ENCODE measurements at places on chromosomes 5 and 9. TPM values are rescaled to one million over a fixed set of nuclear protein-coding genes. Genes with fewer than 3 reads are reported as not detected.
A peak's percentile ranks its signal among the peaks of the same experiment; 100 is the strongest.

- no peak for DNase-seq
Measured at GRCh38 chr5:80105698-80106439, 70.7 kb downstream of the THBS4 start.

- DNase-seq = no peak
Measured at GRCh38 chr9:101254733-101255433, 129.9 kb downstream of the BAAT start.

GRCh38 chr5:6069496-6070185, 308.7 kb downstream of the MED10 start:
- no peak for DNase-seq

Gene PTCD2
- 27.3 TPM for total RNA-seq

GRCh38 chr5:122114501-122114900, 14.8 kb upstream of the ZNF474 start:
- DNase-seq = no peak

- no peak for DNase-seq
Measured at GRCh38 chr5:73558950-73559349, 6.5 kb downstream of the ANKRA2 start.

DNA sequence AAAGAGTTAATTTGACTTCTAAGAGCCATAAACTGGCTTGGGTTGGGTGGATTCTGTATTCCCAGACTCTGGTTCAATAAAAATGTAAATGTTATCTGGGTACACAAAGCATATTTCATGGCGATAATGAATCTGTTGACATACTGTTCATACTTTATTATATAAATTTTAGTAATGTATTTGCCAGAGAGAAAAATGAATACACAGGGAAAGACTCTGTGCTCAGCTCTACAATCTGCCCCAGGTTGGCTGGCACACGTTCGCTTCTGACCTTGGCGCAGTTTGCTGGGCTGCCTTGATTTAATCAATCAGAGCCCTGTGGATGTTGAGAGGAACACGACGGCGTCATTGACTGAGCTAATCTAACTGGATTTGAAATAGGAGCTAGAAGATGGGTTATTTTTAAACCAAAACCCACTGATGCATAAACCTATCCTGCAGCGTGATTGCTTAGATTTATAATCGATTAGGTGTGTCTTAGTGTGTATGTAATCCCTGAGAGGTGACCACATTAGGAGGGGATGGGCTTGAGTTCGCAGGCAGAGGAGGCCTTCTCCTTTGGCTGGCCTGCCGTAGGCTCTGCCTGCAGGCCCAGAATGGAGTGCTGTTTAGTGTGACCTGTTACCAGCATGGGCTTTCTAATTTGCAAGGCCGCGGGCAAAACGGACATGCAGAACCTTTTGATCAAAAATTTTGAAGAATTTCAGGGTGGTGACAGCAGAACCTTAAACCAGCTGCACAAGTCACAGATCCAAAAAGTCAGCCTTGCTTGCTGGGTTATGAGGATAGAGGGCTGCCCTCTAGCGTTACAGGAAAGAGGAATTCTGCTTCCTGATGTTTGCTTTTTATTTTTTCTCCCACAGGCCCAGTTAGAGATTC, 3.9 kb upstream of the ADCY2 start:
- DNase-seq = no peak

GRCh38 chr5:60959156-60959555, 14.2 kb downstream of the NDUFAF2 start:
- peak; percentile 14 for DNase-seq

GRCh38 chr5:127358284-127358683, 67.7 kb downstream of the MEGF10 start:
- no peak for DNase-seq

GRCh38 chr5:6599739-6600138, 33.1 kb downstream of the NSUN2 start:
- no peak for DNase-seq

Gene PITX1
- 21.3 TPM for total RNA-seq

Gene WNK2
- total RNA-seq = 12.8 TPM

DNA sequence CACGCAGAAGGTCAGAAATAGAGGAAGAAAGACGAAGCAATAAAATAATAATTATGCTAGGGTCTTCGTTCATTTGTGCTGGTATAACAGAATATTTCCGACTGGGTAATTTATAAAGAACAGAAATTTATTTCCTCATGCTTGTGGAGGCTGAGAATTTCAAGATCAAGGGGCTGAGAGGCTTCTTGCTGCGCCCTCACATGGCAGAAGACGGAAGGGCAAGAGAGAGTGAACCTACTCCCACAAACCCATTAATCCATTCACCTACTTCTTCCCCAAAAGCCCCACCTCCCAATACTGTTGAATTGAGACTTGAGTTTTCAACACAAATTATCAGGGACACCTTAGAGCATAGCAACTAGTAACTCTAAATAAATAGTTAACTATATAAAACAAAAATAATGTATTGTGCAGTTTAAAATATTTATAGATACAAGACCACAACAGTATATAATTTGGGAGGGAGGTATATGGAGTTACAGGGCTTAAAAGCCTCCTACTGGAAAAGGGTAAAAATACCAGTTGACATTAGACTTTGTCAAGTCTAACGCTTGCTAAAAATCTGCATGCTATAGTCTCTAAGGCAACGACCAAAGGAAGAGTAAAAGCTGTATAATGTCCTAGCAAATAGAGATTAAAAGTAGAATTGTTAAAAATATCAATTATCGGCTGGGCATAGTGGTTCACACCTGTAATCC, 40.3 kb upstream of the NAA35 start:
- DNase-seq = peak; percentile 12

Gene GPR150
- total RNA-seq = 0.50 TPM

DNA sequence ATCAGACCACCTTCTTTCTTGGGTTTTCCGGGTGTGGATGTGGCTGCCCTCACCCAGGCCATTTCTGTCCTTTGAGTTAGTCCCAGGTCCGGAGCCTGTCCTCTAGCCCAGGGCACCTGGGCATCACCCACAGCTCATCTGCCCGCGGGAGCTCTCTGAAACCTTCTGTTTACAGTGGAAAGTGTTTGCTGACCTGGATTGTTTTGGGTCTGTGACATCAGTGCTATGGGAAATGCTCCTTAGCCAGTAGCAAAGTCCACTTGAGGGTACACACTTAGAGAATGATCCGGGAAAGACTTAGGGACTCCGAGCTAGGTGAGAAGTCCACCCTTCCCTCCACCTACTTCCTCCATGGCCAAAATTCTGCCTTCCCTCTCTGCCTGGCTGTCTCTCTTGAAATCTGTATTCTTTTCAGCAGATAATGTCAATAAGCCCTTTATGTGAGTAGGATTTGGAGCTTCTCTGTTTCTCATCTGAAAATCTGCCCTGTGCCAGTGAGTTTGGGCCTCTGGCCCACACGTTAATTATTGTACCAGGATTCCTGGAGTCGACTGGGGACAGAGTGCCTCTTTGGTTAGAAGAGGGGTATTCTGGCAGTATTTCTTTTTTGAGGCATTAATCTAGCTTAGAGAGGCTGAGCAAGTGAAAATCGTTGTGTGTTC, 19.9 kb downstream of the ABLIM3 start:
- no peak for DNase-seq

Gene SH3RF2
- 58.8 TPM for total RNA-seq

GRCh38 chr5:6752782-6753181, 39.5 kb downstream of the TENT4A start:
- no peak for DNase-seq

- DNase-seq = no peak
Measured at GRCh38 chr5:36915653-36916052, 39.1 kb downstream of the NIPBL start.

- no peak for DNase-seq
Measured at GRCh38 chr5:76849419-76850291, at the start of gene S100Z. S100Z (plus strand) TSS chr5:76850014; CDS start chr5:76875360, 25,346 bp downstream.

DNA sequence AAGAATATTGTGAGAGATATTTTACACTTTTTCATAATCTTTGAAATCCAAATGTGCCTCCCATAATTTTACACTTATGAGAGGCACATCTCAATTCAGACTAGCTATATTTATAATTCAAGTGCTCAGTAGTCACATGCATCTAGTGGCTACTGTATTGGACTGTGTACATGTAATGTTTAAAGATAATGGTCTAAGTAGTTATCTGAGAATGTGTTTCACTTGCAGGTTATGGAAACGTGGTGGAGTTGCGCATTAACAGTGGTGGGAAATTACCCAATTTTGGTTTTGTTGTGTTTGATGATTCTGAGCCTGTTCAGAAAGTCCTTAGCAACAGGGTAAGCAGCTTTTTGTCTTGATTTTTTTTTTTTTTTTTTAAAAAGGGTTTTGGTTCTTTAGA, 28.8 kb downstream of the G3BP1 start:
- DNase-seq = no peak

Gene CCDC187
- not detected for total RNA-seq

GRCh38 chr5:135208903-135209721, 175.1 kb upstream of the PITX1 start:
- peak; percentile 74 for DNase-seq

DNA sequence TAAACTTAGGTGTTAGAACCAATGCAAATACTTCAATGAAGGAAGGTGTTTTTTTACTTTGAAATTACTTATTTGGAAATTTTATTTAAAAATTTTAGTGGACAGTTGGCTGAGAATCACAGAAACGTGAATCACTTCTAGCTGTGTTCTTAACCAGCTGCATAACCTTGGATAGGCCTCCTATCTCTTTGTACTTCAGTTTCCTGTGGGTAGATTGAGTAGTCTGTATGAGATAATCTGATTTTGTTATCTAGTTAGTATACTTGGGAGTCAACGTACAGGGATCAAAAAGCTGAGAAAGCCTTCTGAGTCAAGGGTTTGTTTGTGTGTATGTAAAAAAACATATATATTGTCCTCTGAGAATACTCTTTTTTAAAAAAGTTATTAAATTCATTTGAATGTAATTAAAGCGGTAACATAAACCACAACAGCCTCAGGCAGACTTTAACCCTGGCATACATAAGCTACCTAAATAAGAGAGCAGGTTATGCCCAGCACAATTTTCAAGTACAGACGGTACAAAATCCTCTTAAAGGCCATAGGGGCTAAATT, 38.1 kb upstream of the ZCCHC7 start:
- DNase-seq = no peak

DNA sequence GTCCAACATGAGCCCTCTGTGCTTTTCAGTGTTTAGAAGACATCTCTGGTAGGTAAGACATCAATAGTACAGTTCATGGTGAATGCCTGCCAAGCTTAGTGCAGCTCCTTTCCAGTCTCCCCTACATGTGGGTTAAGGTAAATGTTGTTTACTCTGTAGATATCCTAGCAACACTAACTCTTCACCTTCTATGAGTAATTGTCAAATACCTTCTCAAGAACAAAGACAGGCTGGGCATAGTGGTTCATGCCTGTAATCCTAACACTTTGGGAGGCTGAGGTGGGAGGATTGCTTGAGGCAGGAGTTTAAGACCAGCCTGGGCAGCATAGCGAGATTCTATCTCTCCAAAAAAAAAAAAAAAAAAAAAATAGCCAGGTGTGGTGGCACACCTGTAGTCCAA, 18.7 kb upstream of the RASGRF2 start:
- peak; percentile 43 for DNase-seq

DNA sequence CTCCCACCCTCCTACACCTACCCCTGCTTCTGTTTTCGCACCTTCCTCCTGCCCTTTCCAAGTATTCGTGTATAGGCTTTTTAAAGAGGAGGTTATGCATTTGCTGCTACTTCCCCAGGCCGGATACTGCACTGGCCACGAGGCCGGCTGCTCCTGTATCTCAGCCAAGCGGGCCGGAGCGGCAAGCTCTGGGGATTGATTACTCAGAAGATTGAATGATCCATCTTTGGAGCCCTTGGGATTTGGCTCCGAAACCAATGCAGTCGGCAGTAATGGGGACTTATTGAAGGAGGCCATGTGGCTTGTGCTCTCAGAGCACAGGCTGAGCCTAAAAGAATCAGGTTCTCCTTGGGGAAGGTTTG, 405.3 kb downstream of the TLE4 start:
- no peak for DNase-seq

Gene TPPP
- 0.94 TPM for total RNA-seq

- DNase-seq = no peak
Measured at GRCh38 chr9:129309041-129309430, 131.0 kb upstream of the IER5L start.

Gene SIT1
- total RNA-seq = not detected

- DNase-seq = peak; percentile 98
Measured at GRCh38 chr5:132090107-132090506, 16.5 kb downstream of the CSF2 start.

GRCh38 chr5:16573401-16573800, 43.4 kb downstream of the RETREG1 start:
- no peak for DNase-seq

Gene SYK
- total RNA-seq = 1.7 TPM

Gene TEX48
- total RNA-seq = not detected

Gene SLC25A2
- 0.28 TPM for total RNA-seq
